ENCODE measurements at places on chromosomes 5 and 9.

GRCh38 chr5:172718527-172719114 lies 52.4 kb downstream of the DUSP1 start:
- DNase-seq = no peak

- DNase-seq = no peak
These were observed 1.7 kb downstream of the PALM2AKAP2 start for GRCh38 chr9:109781541-109782197.

- DNase-seq = no peak
These were observed 121.7 kb downstream of the GIN1 start for GRCh38 chr5:102998224-102998623.

GRCh38 chr9:35937227-35937626 lies 20.7 kb downstream of the OR2S2 start:
- no peak for DNase-seq

GRCh38 chr9:134617836-134618162 lies 23.8 kb upstream of the COL5A1 start:
- no peak for DNase-seq

- peak; percentile 24 for DNase-seq
These were observed 18.2 kb upstream of the DCP2 start for GRCh38 chr5:112958093-112959088.

DNA sequence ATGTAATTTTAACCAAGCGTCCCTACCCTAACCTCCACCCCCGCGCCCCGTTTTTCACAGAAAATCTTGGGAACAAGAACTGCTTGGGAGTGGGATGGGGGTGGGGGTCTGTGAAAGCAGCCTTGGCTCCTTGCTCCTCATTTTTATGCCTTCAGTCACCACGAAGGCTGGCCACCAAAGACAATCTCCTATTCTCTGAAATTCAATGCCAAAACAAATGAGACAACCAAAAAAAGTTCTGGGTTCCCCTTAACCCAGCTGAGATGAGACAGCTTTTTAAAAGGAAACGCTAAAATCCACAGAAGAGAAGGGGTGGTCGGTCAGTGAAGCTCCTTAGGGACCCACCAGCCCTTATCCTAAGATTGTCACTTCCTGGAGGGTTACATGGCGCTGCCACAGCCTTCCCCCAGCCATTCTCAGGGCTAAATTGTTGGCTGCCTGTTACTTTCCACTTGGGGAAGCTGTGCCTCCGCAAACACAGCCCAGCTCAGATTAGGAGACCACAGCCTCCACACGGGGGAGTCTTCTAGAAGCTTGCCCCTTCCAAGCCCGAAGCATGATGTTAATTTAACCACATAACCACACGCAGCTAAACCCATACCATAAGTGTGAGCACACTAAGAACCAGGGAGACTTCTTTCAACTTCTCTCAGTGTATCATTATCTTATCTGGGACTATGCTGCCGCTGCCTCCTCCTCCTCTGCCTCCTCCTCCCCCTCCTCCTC lies 136.3 kb downstream of the FOXD1 start:
- DNase-seq = no peak

- DNase-seq = no peak
These were observed 442 bp downstream of the NEURL1B start for GRCh38 chr5:172641359-172642050.

- no peak for DNase-seq
These were observed 48.4 kb upstream of the TUT7 start for GRCh38 chr9:86402591-86402990.

GRCh38 chr9:7118633-7119032 lies 360.9 kb downstream of the KDM4C start:
- no peak for DNase-seq

GRCh38 chr9:121774715-121775613 lies 123.5 kb downstream of the DAB2IP start:
- no peak for DNase-seq

GRCh38 chr9:119634006-119634405 lies 264.8 kb upstream of the BRINP1 start:
- no peak for DNase-seq

GRCh38 chr9:13603921-13604320 lies 324.4 kb upstream of the MPDZ start:
- DNase-seq = no peak

DNA sequence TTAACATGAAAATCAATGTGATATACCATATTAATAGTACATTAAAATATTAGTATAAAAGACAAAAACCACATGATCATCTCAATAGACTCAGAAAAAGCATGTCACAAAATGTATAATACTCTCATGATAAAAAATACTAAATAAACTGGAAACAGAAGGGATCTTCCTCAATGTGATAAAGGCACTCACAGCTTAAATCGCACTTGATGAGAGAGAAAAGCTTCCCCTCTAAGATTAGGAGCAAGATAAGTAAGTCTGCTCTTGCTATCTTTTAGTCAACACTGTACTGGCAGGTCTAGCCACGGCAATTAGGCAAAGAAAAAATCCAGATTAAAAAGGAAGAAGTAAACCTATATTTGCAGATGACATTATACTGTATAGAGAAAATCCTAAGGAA lies 21.8 kb upstream of the MSH3 start:
- no peak for DNase-seq

- DNase-seq = no peak
These were observed 1.6 kb upstream of the UBAC1 start for GRCh38 chr9:135962696-135963307.

GRCh38 chr5:55350754-55351153 lies 43.0 kb downstream of the MTREX start:
- DNase-seq = no peak

DNA sequence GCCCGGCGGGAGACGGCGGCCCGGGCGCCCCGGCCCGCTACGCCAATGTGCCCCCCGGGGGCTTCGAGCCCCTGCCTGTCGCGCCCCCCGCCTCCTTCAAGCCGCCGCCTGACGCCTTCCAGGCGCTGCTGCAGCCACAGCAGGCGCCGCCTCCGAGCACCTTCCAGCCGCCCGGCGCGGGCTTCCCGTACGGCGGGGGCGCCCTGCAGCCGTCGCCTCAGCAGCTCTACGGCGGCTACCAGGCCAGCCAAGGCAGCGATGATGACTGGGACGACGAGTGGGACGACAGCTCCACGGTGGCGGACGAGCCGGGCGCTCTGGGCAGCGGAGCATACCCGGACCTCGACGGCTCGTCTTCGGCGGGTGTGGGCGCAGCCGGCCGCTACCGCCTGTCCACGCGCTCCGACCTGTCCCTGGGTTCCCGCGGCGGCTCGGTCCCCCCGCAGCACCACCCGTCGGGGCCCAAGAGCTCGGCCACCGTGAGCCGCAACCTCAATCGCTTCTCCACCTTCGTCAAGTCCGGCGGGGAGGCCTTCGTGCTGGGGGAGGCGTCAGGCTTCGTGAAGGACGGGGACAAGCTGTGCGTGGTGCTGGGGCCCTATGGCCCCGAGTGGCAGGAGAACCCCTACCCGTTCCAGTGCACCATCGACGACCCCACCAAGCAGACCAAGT lies 723 bp downstream of the SNX18 start:
- no peak for DNase-seq

DNA sequence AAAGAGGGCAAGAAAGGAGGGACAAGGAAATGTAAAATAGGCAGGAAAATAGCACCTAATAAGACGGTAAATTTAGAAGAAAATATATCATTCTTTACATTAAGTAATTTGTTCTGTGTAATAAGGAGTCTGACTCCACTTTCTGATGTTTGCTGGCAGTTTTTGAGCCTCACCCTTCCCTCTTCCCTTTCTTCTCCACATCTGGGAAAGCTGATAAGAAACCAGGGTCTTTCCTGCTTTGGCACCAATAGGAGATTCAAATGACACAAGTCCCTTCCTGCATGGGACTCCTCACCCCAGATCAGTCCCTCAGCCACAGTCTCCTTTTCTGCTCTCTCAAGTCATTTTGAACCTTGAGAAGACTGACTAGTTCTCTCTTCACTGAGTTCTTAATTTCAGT lies 31.2 kb upstream of the LECT2 start:
- DNase-seq = no peak

DNA sequence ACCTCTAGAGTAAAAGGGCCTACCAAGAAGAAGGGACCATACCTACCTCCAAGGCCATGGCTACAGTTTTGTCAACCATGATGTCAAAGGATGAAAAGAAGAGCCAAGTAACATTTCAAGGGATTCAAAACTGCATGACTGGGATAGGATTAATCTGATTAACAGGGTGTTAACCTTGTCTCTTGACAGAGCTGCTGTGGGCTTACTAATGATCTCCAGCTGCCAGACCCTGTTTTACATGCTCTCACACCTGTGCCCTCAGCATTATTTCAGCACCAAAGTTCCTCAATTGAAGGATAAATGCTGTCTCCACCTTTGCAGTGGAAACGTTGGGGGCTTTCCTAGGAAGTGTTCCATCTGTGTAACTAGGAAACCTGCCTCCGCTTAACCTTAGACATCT lies 78.3 kb downstream of the DMAC1 start:
- no peak for DNase-seq

- DNase-seq = no peak
These were observed 28.1 kb downstream of the TARS1 start for GRCh38 chr5:33468775-33469435.

GRCh38 chr9:86308687-86309086 lies 26.3 kb upstream of the ISCA1 start:
- no peak for DNase-seq

DNA sequence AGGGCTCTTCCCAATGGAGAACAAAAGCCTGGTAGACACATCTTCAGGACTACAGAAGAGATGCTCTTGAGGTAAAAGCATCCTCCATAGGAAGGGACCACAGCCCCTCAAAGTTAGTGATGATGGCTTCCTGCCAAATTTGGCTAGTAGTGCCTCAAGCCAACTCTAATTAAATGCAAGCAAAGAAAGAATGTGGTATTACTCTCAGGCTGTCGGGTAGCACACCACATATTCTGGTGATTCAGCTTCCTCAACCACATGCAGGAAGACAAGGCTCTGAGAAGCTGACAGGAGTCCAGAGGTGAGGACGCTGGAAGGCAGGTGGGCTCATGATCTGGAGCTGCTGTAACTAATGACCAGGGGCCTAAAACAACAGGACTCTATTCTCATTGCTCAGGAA lies 37.2 kb upstream of the S1PR3 start:
- DNase-seq = no peak

- no peak for DNase-seq
These were observed 10.4 kb downstream of the FCN2 start for GRCh38 chr9:134891053-134891452.

GRCh38 chr9:87554976-87555375 lies 57.3 kb downstream of the DAPK1 start:
- DNase-seq = no peak

- peak; percentile 50 for DNase-seq
These were observed 75.1 kb downstream of the MRPS27 start for GRCh38 chr5:72244862-72245371.

DNA sequence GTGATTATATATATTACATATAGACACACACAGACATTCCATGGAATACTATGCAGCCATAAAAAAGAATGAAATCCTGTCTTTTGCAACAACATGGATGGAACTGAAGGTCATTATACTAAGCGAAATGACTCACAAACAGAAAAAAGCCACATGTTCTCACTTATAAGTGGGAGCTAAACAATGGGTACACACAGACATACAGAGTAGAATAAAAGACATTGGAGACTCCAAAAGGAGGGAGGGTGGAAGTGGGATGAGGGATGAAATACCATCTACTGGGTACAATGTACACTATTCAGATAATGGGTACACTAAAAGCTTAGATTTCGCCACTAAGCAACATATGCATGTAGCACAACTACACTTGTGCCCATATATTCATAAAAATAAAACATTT lies 170.0 kb upstream of the RGMB start:
- no peak for DNase-seq

GRCh38 chr5:89275066-89275855 lies 392.3 kb upstream of the MEF2C start:
- no peak for DNase-seq

- DNase-seq = no peak
These were observed 824.3 kb downstream of the SEMA5A start for GRCh38 chr5:8721536-8721935.

GRCh38 chr5:178213748-178214151 lies 9.4 kb downstream of the HNRNPAB start:
- no peak for DNase-seq

DNA sequence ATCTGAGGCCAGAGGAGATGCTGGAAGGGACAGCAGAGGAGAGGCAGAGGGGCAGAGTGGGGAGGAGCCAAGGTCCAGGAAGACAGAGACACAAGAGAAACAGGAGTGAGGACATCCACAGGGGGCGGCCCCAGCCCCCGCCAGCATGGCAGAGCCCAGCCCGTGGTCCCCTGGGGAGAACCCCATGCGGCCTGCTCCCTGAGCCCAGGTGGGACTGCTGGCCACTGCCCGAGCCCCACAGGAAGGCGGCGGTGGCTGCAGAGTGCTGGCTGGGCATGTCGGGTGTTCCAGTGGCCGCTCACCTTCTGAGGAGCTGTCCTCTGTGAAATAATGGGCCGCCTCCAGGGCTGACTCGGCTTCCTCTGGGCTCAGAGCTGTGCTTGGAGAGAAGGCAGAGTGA lies 8.9 kb upstream of the MRNIP start:
- no peak for DNase-seq

- DNase-seq = no peak
These were observed at the start of gene GZMA for GRCh38 chr5:55102348-55102747. Gene GZMA (plus strand): TSS chr5:55102646. CDS start chr5:55102683, 37 bp downstream.

- no peak for DNase-seq
These were observed 149.5 kb downstream of the FANCC start for GRCh38 chr9:95167998-95168397.

DNA sequence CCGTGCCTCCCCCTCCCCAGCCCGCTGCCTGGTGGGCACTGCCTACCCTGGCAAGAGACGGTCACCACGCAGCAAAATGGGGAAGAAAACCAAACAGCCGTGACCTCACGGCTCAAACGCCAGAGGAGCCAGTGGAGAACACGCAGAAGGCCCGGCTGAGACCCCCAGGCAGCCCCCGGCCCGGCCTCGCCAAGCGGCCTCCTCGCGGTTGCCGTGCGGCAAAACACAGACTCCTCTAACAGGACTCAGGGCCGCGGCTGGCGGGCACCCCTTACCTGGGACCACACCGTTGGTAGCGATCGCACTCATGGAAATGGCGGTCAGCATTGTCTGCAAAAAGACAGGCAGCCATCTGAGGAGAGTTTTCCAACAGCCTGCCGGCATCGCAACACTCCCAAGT lies 23.8 kb downstream of the SLC12A7 start:
- no peak for DNase-seq

- DNase-seq = no peak
These were observed 188.9 kb downstream of the RAB3C start for GRCh38 chr5:58771796-58772195.

- no peak for DNase-seq
These were observed 41.8 kb downstream of the ARHGAP26 start for GRCh38 chr5:142811866-142812557.

DNA sequence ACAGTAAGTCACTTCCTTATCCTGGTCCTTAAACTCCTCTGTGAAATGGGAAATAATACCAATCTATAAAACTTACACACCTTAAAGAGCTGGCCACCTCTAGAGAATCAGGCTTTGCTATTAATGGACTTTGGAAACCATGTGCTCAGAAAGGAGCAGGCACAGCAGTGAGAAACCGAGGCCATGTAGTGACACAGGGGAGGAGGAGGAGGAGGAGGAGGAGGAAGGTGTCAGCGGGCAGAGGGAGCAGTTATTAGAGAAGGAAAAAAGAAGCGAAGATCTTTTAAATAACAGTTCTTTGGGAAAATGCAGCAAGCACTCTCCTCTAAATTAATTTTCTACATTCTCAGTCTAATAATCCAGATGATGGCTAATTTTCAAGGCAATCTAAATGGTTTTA lies 38.0 kb downstream of the SUSD1 start:
- no peak for DNase-seq

GRCh38 chr5:77282337-77283027 lies 72.0 kb downstream of the PDE8B start:
- DNase-seq = no peak

All from hippocampal formation (tissue), 2 donors.